ENCODE measurements at places on chromosomes 3 and 15. TPM values are rescaled to one million over a fixed set of nuclear protein-coding genes. Genes with fewer than 3 reads are reported as not detected.

The KBTBD13 gene
- not detected for total RNA-seq

The MUSTN1 gene
- 0.57 TPM for total RNA-seq

The CSPG4 gene
- total RNA-seq = not detected

The C3orf20 gene
- total RNA-seq = 0.12 TPM

The CLRN1 gene
- not detected for total RNA-seq

The ZNF774 gene
- 0.95 TPM for total RNA-seq

The SH2D7 gene
- not detected for total RNA-seq

The CDHR4 gene
- total RNA-seq = not detected

- no peak overlapping the region for H3K27ac ChIP-seq
- H3K36me3 ChIP-seq = no peaks in the 10 kb centered on the region
- DNase-seq = peak; percentile 62
- peaks cover 25% of the 10 kb centered on the region for H3K4me1 ChIP-seq
Observed at GRCh38 chr15:40313531-40314398, 6.0 kb upstream of the PLCB2 start.

DNA sequence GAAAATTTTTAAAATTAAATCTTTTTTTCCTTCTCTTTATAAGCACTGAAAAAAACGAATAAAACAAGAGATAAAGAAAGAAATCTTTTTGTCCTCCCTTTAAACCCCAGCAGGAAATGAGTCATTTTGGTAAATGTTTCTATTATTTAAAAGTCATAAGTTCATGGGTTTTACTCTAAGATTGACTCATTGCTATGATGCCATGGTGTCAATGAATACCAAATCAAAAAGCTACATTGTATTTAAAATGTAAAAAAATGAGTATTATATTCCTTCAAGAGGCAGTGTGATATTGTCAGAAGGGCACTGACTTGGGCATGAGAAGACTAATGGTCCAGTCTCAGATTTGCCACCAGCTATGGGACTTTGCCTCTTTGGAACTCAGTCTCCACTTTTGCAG is 303.4 kb upstream of the DNAJC19 start:
- no peaks in the 10 kb centered on the region for H3K36me3 ChIP-seq
- no peaks in the 10 kb centered on the region for H3K4me1 ChIP-seq
- H3K27ac ChIP-seq = no peak overlapping the region
- no peaks in the 10 kb centered on the region for H3K27me3 ChIP-seq

DNA sequence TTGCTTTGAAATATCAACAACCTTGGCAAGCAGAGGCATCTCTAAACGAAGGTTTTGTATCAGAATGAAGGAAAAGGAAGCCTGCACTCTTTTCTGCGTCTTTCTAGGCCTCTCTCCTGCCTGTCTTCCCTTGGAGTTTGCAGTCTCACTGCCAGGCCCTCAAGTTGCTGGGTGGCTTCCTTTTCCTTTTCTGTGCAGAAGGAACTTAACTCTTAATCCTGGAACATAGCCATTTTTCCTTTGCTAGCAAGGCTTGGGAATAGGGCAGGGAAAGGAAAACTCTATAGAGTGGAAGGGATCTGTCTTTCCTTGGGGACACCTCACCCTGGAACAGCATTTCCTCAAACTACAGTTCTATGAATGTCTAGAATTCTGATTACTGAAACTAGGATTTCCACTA is 32.8 kb downstream of the TLNRD1 start:
- H3K27ac ChIP-seq = no peak overlapping the region
- no peak overlapping the region for H3K4me3 ChIP-seq
- no peak for DNase-seq
- H3K36me3 ChIP-seq = no peaks in the 10 kb centered on the region

DNA sequence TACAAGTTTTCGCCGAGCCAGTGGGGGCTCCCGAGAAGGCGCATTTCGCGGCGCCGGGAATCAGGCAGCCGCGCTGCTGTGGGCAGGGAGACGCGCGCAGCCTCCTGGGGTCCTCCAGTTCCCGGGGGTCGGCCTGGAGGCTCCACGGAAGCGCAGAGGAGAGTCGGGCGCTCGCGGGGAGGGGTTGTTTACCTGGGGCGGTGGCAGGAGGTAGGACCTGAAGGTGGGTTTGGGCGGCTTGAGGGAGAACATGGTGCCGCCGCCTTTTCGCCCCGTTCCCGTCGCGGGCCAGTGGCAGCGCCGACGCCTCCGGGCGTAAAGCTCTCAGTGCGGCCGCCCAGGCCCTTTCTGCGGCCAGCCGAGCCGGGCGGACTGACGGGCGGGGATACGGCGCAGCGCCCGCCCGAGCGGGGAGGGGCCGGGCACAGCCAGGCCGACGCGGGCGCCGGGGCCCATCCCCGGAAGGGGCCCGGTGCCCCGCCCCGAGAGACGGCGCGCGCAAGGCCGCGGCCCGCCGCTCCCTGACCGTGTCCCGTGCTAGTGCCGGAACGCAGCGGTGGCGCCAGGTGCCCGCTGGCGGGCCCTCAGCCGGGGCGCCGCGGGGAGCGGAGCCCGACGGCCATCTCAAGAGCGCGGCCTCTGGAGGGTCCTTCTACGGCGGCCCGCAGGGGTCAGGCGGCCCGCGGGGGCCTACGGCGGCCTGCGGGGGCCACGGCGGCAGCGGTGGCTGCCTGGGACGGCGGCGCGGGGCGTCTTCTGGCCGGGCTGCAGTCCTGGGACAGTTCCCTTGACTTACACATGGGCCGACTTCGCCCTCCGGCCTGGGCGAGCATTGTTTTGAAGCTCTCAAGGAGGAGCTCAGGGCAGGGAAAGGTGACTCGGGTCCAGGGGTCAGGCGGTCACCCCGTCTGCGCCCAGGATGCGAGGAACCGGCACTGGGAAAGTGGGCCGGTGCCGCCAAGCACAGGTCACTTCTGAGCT is at the start of gene MTMR10:
TSS of gene MTMR10 (minus strand) at position 374 of the 981 bp plus-strand sequence. CDS start at position 252, 122 bp downstream.
- peak; percentile 65 for DNase-seq
- peak within 1 kb of the TSS; percentile 92 for H3K4me3 ChIP-seq
- H3K27ac ChIP-seq = peak within 1 kb of the TSS; percentile 77
- H3K4me1 ChIP-seq = peaks cover 30% of the 10 kb centered on the region
- H3K36me3 ChIP-seq = peaks cover 5% of the 10 kb centered on the region
- no peaks in the 10 kb centered on the region for H3K27me3 ChIP-seq

DNA sequence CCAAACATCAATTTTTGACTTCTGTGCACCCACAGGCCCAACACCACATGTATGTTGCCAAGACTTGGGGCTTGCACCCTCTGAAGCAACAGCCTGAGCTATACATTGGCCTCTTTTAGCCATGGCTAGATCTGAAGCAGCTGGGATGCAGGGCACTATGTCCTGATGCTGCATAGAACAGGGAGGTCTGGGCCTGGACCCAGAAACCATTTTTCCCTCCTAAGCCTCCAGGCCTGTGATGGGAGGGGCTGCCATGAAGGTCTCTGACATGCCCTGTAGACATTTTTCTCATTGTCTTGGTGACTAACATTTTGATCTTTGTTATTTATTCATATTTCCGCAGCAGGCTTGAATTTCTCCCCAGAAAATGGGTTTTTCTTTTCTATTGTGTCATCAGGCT is 330.0 kb downstream of the PYDC2 start:
- H3K4me3 ChIP-seq = no peak overlapping the region
- H3K27me3 ChIP-seq = no peaks in the 10 kb centered on the region
- no peaks in the 10 kb centered on the region for H3K4me1 ChIP-seq
- no peak for DNase-seq
- no peaks in the 10 kb centered on the region for H3K36me3 ChIP-seq

DNA sequence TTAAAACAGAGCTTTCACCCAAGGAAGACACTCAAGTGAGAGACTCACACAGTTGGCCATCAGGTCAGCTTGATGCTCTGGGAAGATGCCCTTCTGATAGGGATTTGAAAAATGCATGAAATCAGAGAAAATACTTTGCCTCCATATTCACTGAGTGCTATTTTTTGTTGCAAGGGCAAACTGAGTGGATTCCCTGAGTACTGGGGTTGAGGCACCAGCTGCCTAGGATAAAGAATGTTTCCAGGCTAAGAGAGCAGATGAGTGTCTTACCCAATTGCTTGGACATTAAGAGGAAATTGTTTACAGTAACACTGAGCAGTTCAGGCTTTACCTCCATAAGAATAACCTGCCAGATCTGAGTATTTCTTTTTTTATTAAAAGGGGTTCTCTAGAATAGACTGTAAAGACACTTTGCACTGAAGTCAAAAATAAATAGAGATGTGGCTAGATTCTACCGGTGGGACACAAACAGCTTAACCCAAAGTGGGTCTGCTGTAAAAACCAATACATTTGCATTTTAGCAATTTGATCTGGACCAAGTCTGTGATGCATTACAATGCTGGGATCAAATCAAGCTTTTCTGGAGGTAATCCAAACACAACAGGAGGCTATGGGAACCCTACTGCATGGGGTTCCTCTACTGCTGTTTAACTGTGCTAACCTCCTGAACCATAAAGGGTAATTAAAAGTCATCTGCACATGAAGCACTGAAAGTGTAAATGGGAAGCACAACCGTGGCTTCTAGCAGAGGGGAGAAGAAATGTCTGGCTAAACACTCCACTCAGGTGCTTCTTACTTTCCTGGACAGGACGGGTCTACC is 238.8 kb upstream of the WNT5A start:
- no peak overlapping the region for H3K27ac ChIP-seq
- H3K27me3 ChIP-seq = peaks cover 9% of the 10 kb centered on the region
- H3K4me3 ChIP-seq = no peak overlapping the region
- H3K36me3 ChIP-seq = no peaks in the 10 kb centered on the region

GRCh38 chr3:128808672-128809071 is 70.7 kb upstream of the ACAD9 start:
- H3K4me1 ChIP-seq = peaks cover 45% of the 10 kb centered on the region
- DNase-seq = no peak
- H3K36me3 ChIP-seq = peaks cover 50% of the 10 kb centered on the region
- no peak overlapping the region for H3K4me3 ChIP-seq

- peaks cover 7% of the 10 kb centered on the region for H3K36me3 ChIP-seq
- H3K27me3 ChIP-seq = no peaks in the 10 kb centered on the region
- peaks cover 27% of the 10 kb centered on the region for H3K4me1 ChIP-seq
- no peak for DNase-seq
- no peak overlapping the region for H3K27ac ChIP-seq
- no peak overlapping the region for H3K4me3 ChIP-seq
Observed at GRCh38 chr15:85614059-85614458, 180.7 kb downstream of the KLHL25 start.
